ENCODE measurements at places on chromosomes 6 and 20. TPM values are rescaled to one million over a fixed set of nuclear protein-coding genes. Genes with fewer than 3 reads are reported as not detected.

Gene CLPSL2
- not detected for total RNA-seq

Gene NMBR
- not detected for total RNA-seq

Gene PPP1R14C
- 92.5 TPM for total RNA-seq

DNA sequence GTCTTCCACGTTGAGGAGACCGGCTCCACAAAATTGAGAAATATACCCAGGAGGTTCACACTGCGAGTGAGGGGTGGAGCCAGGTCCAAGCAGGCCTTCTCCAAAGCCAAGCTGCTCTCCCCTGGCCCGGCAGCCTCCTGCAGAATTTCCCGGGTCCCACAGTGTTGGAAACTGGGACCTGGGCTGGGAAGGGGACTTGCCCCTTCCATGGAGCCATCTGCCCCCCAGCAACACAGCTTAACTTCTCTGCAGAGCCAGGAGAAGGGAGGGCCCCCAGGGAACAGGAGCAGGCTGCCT is 35.4 kb downstream of the MDFI start:
- DNase-seq = no peak

- DNase-seq = no peak
These were observed 8.1 kb upstream of the OCSTAMP start for GRCh38 chr20:46558511-46558959.

DNA sequence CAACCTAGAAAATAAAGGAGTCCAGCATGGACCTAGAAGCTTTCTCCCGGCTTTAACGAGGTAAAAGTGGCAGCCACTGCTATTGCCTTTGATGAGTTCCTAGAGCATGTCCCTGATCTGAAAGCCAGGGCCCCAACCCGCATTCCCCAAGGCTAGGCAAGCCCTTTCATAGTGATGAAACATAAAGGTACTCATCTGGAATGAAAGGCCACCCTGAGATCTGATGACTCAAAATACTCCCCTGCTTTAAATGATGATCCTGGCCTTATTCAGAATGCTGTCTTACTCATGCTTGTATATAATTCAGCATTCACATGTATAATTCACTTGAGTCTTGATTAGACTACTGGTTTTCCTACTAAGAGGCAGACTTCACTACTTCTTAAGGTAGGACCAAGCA is 21.3 kb downstream of the TTPAL start:
- no peak for DNase-seq

- no peak for DNase-seq
These were observed 45.7 kb upstream of the TINAG start for GRCh38 chr6:54262499-54262898.

DNA sequence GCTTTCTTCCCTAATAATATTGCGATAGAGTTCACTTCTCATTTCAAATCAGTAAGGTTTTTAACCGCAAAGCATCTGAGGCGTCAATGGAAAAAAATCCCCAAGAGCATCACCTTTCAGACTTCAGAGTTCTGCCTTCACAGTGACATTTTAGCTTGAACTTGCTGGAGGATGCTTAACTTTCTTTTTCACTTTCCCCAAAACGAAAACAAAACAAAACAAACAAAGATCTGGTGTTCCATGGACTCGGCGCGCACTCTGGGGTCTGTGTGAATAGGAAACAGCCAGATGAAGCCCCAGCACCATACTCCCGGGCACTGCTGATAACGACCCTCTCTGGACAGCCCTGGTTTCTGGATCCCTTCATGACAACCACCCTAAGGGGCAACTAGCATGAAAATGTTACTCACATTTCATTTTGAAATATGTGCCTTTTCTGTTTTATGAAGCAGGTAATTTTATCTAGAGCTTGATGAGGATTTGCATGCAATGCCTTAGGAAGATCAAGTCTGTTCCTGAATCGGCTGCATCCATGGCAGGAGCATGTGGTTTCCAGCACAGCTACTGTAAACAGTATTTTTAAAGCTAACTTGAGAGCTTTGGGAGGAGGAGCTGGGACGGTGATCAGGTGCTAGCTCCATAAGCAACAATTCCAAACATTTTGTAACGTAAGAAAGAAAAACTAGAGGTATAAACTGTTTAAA is 44.5 kb downstream of the RAMACL start:
- no peak for DNase-seq

DNA sequence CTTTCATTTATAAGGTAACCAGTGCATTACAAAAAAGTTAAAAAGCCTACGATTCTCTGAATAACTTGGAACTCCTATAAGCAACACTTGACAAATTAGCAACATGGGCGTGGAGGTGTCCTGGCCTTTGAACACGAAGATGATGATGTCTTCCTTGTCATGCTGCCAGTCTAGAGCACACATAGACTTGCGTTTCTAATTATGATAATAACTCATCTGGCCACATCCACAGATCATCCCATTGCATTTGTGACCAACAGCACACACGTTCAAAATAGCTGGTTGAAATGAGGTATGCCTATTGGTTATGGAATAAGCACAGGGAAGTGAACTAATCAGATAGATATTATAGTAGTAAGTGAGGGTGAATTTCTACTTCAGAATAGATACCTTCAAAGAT is 608.9 kb downstream of the PRKN start:
- DNase-seq = no peak

DNA sequence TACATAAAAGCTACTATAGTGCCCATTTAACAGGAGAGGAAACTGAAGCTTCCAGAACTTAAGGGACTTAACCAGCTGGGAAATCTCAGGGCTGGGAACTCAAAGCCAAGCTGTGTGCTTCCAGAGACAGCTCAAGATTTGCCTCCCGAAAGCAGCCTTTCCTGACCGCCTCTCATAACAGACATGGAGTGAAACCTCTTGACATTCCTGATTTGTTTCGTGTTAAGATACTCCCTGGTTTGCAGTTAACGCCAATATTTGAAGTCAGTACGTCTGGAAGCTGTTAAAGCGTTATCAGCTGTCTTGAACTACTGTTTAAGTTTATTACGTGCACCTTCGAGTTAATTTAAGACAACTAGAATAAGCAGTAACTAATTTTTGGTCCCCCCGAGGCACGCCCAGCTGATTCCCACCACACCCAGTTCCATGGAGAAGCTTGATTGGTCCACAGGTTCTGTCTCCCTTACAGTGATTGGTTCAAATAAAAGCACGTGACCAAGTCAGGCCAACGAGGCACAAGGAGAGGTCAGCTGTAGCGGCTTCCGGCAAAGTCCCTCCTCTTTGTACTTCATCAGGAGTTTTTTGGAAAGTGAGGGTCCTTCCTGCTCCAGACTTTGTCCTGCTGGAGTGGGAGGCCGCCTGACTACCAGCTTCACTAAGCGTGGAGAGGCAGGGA is 8.9 kb upstream of the TCP11 start:
- no peak for DNase-seq
